ENCODE measurements at places on chromosomes 16 and 17.

- DNase-seq: no peak
These were observed 166.1 kb downstream of the PRKCA start for GRCh38 chr17:66468241-66469087.

GRCh38 chr16:14301169-14302030 lies 230.3 kb downstream of the MRTFB start:
- no peak for DNase-seq

- DNase-seq: no peak
These were observed 15.6 kb downstream of the B4GALNT2 start for GRCh38 chr17:49148171-49148570.

GRCh38 chr17:49525831-49526741 lies 31.0 kb downstream of the NGFR start:
- no peak for DNase-seq

GRCh38 chr17:54505404-54505803 lies 395.2 kb upstream of the TOM1L1 start:
- no peak for DNase-seq

Measured in stimulated activated CD8-positive, alpha-beta memory T cell treated with anti-CD3 and anti-CD28 coated beads, Interleukin-7, amount 100 ng/mL, for 1 hour (primary cell).